Left renal pelvis (tissue), 4 donors: ENCODE measurements at places on chromosomes 3 and 15.

DNA sequence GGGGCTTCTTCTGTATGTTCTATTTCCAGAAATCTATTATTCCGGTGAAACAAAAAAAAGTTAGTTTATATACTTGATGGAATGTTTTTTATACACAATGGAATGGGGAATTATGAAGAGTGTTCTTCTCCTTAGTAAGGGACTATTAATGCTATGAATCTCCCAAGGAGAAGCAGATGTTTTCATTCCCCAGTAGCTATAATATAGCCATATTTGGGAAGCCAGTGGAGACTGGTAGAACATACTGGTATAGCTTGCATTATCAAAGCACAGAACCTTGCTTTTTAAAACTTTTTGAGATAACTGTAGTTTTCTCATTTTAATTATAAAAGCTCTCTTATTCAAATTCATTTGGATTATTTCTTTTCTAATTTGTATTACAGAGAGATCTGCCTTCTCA is 38.3 kb downstream of the ADGRG7 start:
- DNase-seq, result no peak

DNA sequence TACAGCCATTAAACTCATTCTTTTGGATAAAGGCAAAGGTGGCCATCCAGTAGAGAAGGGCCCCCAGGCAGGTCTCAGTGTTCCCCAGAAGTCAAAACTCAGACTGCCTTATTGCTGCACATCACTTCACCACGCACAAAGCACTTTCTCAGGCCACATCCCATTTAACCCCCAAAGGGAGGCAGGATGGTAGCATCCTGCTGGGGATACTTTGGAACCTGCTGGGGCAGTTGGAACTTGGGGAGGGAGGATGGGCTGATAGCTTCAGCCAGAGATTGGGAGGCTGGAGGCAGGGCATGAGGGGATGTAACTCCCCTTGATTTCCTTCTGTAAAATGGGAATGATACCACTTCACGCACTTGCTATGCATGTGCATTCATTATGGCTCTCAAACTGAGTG is 5.0 kb downstream of the ITPKA start:
- DNase-seq, result no peak

DNA sequence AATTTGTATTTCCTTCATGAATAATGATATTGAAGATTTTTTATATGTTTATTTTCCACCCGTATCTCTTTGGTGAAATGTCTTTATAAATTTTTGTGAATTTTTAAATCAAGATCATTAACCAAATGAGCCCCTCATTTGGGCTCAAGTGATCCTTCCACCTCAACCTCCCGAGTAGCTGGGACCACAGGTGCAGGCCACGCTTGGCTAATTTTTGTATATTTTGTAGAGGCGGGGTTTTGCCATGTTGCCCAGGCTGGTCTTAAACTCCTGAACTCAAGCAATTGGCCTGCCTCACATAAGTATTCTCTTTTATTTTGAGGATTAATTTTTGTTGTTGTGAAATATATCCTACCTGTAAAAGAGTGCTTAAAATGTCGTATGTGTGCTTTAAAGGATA is 4.9 kb downstream of the BBS4 start:
- DNase-seq, result no peak

GRCh38 chr15:91535856-91536500 is 317.5 kb upstream of the SLCO3A1 start:
- DNase-seq, result no peak

DNA sequence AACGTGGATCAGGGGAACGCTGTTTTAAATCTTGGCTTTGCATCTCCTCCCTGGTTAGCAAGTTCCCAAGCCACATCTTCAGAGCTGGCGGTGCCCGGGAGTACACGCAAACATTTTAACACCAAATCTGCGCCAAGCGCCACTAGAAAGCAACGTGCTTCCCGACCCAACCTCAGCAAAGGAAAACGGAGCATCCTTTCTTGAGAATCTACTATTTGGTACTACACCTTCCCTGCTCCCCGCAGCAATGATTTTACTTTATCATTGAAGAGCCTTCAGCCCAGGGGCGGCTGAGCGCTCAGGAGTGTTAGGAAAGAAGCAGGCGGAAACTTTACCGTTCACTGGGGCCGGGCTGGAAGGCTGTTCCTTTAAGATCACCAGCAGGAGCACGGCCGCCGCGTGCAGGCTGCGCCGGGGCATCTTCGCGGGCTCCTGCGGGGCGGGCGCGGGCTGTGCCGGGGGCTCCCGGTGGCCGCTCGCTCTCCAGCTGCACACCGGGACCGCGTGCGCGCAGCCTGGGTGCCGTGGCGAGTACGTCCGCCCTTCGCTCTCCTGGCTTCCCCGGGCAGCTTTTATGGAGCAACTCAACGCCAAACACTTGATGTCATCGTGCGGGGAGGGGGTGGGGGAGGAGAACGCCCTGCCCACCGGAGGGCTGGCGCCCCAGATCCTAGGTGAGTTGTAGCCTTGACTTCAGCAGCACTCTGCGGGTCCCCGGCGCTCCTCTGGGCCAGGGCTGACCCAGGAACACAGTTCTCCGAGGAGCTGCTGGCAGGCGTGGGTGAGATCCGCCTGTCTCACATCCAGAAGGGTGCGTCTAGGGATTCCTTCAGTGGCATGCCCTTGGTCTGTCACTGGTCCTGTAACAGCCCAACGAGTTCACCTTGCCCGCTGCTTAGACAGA is at the start of gene CA12:
CA12 (minus strand) TSS at position 546 of the 904 bp plus-strand sequence; CDS start at position 420, 126 bp downstream.
- no peak for DNase-seq

- no peak for DNase-seq
Observed at GRCh38 chr3:134357261-134357913, 16.9 kb downstream of the AMOTL2 start.
